ENCODE measurements at places on chromosomes 4 and X.

- no peak for DNase-seq
Observed at GRCh38 chr4:145154573-145154972, 25.8 kb downstream of the OTUD4 start.

GRCh38 chr4:74588350-74588749 is 143.4 kb downstream of the AREG start:
- DNase-seq = no peak

GRCh38 chr4:37663552-37663951 is 22.6 kb downstream of the RELL1 start:
- DNase-seq = no peak

GRCh38 chr4:123408471-123409084 is 12.0 kb downstream of the SPRY1 start:
- DNase-seq = no peak

GRCh38 chrX:39293203-39293602 is 491.9 kb downstream of the MID1IP1 start:
- no peak for DNase-seq

- DNase-seq = no peak
Observed at GRCh38 chr4:128757712-128758111, 51.8 kb upstream of the JADE1 start.

- DNase-seq = no peak
Observed at GRCh38 chrX:30228526-30228925, 1.9 kb upstream of the MAGEB3 start.

- DNase-seq = no peak
Observed at GRCh38 chr4:175271010-175271630, 353.0 kb downstream of the ADAM29 start.

DNA sequence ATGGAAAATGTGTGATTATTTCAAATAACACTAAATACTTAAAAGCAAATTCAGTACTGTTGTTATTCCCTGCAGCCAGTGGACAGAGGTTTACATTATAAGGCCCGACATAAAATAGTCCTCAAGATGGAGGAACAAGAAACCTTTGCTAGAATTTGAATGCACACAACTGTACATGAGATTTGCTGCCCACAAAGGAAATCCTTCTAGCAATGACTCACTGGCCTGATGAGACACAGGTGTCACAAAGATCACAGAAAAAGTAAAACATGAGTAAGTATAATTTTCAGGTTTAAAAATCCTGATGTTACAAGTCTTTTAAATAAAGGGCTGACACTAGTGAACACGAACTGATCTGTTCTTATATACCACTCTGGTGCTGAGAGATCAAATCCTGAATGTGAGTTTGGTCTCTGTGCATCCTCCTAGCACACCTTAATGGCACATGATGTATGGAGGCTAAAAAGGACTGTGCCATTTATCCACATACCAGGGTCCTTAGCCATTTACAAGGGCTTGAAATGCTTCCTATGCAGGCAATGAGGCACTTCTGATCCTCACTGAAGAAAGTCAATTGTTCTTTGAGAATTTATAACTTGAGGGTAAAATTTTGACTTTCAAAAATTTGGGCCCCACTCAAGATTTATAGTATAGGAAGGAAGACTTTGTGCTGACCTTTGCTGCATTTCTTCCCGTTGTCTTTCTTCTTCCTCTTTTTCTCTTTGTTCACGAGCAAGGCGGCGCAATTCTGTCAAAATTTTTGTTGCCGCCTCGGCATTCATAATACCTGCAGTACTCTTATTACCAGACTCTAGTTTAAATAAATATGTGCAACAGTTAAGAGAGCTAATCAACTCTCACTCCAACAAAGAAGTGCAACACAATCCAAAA is 23.0 kb downstream of the MAP7D3 start:
- no peak for DNase-seq

- no peak for DNase-seq
Observed at GRCh38 chr4:168811786-168812651, 198.0 kb downstream of the CBR4 start.

DNA sequence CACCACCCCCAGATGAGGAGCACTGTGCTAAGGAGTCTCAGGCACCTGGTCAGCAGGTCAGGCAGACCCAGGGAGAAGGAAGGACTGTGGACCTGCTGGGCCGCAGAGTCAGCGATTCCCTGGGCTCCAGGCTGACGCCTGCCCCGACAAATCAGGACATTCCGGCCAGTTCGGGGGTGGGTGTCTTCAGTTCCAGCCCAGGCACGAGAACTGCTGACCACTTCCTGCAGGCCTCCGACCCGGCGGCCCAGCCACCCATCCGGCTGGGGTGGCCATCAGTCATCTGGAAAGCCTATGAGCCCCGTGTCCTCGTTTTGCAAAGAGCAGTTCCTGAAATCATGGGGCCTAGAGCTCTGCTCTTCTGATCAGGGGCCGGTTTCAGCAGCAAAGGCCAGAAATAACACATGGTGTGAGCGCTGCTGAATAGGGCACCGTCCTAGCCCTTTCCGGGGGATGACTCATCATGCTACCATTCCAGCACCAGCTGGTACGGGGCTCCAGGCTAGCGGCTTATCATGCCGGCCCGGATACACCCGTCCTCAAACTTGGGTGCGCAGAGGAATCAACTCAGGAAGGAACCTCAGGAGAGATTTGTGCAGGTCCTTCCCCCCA is 7.8 kb upstream of the SH3TC1 start:
- DNase-seq = peak; percentile 21

DNA sequence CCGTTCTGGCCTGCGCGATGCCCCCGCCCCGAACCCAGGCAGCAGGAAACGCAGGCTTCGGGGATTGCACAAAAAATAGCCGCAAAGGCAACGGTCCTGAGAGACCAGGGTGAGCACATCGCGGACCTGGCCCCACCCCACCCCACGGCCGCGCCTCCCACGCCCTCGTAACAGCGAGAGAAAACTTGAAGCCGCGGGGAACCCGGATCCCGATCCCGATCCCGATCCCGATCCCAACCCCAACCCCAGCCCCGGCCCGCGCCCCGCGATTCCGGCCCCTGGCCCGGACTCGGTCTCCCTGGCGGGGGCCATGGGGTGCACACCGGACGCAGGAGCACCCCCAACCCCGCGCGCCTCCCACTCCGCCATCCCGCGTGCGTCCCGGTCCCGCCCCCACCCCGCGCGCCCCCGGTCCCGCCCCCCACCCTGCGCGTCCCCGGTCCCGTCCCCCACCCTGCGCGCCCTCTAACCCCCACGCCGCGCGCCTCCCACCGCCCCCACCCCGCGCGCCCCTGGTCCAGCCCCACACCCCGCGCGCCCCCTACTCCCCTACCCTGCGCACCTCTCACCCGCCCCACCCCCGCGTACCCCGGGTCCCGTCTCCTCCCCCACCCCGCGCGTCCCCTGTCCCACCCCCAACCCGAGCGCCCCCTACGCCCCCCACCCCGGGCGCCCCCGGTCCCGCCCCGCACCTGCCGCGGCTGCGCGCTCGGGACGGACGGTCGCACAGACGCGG is 29.0 kb downstream of the NOP14 start:
- no peak for DNase-seq

- no peak for DNase-seq
Observed at GRCh38 chr4:22739968-22740367, 47.2 kb downstream of the GBA3 start.

GRCh38 chrX:85941275-85941674 is 106.1 kb downstream of the CHM start:
- DNase-seq = no peak

- DNase-seq = no peak
Observed at GRCh38 chr4:8376361-8377102, 64.0 kb downstream of the ACOX3 start.

- DNase-seq = no peak
Observed at GRCh38 chr4:168981942-168982341, 28.1 kb downstream of the CBR4 start.

- DNase-seq = no peak
Observed at GRCh38 chrX:151225843-151226242, 49.5 kb downstream of the GPR50 start.

GRCh38 chr4:4618847-4619246 is 77.0 kb upstream of the STX18 start:
- peak; percentile 76 for DNase-seq

- no peak for DNase-seq
Observed at GRCh38 chr4:1317177-1318045, 27.7 kb downstream of the MAEA start.

All from NCI-H446 (cell line).